ENCODE measurements at places on chromosomes 2 and 18.

DNA sequence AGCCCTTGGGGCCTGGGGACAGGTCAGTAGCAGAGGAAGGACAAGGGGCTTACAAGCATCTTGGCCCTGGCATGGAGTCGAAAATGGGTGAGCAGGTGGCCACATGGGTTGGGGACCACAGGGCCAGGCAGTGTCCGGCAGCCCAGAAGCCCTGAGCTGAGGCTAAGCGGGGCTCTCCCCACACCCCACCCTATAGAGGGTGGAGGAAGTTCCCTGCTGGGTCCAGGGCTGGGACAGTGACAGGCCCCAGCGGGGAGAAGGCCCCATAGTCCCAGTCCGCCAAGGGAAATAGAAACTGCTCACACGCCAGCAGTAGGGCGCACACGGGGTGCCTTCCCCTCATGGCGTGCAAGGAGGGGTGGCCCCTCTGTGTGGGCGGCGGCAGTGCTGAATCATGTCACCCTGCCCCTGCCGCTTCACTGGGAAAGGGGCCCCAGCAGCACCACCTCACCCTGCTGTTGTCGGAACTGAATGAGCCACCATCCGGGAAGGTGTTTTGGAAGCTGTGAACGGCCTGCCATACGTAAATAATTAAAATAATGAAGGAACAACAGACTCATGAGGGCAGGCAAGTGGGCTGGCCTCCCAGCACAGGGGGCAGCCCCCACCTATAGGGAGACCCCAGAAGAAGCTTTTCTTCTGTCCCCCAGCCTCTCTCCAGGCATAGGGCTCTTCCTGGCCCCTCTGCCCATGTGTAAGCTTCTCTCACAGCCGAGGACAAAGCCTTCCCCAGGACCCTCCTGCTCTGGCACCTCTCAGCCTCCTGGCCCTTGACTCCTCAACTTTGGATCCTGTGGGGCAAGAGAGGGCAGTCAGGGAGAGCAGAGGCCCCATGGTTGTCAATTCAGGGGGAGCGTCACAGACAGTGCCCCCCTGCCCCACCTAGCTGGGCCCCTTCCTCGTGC is 12.7 kb upstream of the DUSP2 start:
- no peak for DNase-seq

- DNase-seq = peak; percentile 85
These were observed 254.3 kb downstream of the LRRTM1 start for GRCh38 chr2:80050246-80050645.

DNA sequence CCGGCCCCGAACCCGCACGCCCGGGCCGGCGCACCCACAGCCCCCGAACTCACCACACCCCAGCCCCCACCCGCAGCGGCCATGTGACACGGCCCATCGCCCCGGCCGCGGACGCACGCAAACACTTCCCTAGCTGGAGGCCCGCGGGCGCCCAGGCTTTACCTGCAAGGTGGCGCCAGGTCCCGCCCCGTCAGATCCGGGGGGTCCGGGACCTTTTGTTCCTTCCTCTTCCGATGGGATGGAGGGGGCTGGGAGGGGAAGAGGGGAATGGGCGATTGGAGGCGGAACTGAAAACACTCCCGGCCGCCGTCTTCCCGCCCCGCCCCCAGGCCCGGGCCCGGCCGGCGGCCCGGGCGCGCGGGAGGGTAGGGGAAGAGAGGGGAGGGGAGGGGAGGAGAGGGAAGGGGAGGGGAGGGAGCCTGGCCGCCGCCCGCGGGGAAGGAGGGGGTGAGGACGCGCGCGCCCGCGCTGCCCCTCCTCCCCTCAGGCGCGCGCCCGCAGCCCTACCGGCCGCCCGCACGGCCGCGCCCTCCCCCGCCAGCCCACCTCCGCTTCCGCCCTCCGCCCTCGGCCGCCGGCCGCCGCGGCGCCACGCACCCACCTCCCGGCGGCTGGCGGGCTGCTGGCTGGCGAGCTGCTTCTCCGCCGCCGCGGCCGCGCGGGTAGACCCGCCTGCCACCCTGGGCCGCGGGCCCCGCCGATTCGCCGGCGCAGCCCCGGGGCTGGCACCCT is at the start of gene SMAD2:
SMAD2 (minus strand) TSS at position 461 of the 732 bp plus-strand sequence. CDS start 33,903 bp downstream, outside the sequence.
- no peak for DNase-seq

- no peak for DNase-seq
These were observed 104.2 kb downstream of the CRIM1 start for GRCh38 chr2:36459725-36460137.

DNA sequence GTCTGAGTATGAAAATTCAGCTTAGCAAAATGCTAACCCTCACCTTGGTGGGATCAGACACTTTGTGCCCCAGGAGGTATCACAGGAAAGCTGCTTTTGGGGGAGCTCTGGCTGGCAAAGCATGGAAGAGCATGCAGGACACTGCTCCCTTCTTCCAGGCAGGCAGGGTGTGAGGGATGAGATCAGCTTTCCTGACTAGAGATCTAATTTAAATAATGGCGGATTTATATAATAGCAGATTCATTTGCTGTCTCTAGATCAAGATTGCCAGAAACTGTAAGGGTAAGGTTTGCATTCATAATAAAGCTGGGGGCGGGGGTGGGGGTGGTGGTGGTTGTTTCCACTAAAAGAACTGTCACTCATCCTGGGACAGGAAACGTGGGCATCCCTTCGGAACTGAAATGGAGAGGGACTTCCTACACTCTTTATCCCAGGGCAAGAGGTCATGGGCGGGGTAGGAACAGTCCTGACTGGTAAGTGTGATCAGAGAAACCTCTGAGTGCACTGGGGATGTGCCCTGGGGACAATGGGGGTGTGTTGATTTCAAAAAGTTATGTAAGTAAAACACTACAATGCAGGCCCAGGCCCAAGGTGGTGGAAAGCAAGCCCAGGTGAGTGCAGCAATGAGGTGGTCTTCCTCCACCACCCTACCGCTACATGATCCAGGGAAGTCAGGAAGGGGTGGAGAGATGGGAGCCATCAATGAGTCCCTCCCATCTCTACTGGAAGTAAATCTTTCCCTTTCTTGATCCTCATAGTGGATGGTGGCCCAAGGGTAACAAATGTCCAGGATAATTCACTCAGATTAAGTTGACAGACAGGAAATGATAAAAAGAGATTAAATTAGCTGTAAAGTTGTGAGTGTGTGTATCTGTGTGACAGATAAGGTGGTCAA is 171.4 kb upstream of the SERPINE2 start:
- DNase-seq = no peak

DNA sequence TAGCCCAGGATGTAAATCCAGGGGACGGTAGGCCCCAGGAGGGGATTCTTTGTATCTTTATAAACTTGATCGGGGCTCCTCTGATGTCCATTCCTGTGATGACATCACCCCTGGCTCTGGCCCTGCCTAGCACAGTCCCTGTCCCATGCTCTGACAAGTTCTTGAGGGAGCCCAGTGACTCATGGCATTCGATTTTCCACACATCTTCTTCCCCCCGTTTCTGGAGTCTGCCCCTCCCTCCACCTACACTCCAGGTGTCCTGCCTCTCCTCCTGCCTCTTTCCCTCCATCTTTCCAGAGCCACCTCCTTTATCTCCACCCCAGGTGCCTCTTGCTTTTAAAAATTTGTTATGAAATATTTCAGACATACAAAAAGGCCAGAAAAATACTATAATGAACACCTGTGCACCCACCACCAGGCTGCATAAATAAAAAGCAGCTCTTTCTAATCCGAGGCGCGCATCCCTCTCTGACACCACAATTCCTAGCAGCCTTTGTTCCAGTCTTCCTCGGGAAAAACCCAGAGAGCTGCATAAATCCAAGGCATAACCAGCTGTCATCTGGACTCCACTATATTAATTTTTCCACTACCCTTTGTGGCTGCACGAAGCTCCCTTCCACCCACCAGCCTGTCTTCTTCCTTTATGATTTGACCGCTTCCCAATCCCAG is 207.7 kb downstream of the ZBTB7C start:
- no peak for DNase-seq

DNA sequence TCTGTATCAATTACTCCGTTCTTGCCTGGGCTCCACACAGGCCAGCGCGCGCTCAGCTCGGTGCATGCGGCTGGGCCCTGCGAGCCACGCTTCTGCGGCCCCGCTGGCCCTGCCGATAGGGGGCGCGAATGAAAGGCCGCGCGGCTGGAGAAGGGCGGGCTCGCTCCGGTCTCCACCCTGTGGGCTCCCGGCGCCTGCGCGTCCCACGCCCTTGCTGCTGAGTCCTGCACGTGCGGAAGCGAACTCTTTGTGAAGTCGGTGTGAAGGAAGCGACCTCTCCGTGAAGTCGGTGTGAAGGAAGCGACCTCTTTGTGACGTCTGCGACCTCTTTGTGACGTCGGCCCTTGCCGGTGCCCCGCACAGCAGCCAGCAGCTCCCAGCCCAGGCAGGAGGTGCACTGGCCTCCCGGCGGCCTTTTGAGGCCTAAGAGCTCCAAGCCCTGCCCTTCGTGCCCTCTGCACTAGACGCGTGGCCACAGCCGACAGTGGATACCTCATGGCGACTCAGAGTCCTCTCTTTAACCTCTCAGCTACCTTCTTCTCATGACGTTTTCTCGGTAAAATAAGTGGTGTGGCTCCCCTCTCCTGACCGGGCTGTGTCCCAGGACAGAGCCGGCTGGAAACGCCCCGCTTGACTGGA is 391.9 kb upstream of the RAB6C start:
- no peak for DNase-seq

GRCh38 chr2:219496825-219497494 is 1.7 kb upstream of the GMPPA start:
- no peak for DNase-seq

DNA sequence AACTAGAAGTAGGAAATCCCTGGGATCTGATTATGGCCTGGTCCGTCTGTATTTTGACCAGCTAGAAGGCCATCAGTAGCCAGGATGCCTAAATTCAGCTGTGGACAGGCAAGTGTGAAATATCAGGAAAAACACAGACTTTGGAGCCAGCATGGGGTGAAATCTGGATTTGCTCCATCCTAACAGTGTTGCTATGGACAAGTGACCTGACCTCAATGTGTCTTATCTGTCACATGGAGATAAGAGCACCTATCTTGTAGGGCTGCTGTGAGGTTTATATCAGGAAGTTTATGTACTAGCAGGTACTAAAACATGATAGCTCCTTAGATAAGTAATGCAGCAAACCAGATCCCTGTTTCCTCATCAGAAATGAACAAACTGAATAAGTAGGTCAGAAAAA is 460.4 kb downstream of the STK39 start:
- no peak for DNase-seq

GRCh38 chr18:31426021-31426420 is 21.5 kb upstream of the DSG3 start:
- no peak for DNase-seq

- DNase-seq = no peak
These were observed 27.8 kb upstream of the MBOAT2 start for GRCh38 chr2:9031246-9031645.

- DNase-seq = no peak
These were observed 185.6 kb downstream of the CTIF start for GRCh38 chr18:48724442-48724841.

GRCh38 chr2:227613272-227613660 is 1.4 kb downstream of the SCYGR3 start:
- DNase-seq = no peak

DNA sequence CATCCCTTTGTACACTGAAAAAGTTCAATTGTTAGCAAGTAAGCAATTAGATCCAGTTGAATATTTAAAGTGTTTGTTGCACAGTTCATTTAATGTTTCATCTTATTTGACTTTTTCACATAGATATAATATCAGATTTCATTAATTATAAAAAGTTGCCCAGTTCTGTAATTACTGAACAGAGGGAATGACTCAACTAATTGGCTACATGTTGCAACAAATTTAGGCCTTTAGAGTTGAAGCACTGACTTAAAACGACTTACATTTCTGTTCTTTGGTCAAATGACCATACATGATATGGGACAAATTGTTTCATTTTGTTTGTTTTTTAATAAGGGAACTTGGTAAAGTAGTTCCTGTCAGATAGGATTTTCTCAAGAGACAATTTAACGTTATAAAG is 68.5 kb upstream of the FAM117B start:
- DNase-seq = no peak

DNA sequence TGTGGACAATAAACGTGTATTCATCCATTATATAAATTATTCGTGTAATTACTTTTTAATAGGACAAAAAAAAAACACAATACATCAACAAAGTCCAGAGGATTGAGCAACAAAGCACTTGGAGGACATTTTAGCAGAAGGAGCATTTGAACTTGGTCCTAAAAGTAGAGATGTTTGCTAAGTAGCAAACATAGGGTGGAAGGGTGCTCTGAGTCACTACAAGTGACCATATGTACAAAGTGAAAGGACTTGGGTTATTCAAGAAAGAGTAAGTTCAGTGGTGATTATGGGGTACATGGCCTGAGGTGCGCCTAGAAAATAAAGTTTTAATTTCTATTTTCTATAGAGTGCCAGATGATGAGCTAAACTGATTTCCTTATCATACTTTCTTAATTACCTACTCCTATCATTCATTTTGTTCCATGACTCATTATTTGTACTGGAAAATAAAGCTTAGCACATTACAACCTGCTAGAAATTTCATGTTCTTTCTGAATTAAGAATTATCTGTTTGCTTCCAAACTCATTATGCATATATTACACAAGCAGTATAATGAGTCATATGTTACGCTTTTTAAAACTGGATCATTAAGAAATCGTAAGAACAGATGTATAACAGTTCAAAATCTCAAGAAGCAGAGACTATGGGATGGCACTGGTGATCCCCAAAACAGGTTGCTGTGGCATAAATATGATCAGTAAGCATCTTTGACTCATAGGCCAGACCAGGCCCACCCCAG is 13.1 kb upstream of the PPP1R1C start:
- no peak for DNase-seq

GRCh38 chr2:221705185-221705877 is 133.2 kb upstream of the EPHA4 start:
- DNase-seq = no peak

DNA sequence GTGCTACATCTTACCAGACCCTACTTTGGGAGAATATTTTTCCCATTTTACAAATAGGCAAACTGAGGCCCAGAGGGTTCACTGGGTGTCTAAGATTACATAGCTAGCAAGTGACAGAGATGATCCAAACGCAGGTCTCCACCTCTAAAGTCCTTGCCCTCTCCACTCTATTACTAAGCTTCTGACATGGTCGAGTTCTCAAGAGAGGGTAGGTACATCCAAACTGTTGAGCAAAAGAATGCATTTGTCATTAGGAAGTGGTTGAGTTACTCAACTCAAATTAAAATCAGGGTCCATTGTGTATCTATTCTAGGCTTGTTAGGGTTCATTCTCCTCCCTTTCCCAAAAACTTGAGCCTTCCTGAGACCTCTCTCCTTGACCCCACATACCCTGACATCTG is 680.6 kb upstream of the FANCL start:
- DNase-seq = no peak

- peak; percentile 31 for DNase-seq
These were observed 211.5 kb downstream of the IKZF2 start for GRCh38 chr2:212939777-212940531.

DNA sequence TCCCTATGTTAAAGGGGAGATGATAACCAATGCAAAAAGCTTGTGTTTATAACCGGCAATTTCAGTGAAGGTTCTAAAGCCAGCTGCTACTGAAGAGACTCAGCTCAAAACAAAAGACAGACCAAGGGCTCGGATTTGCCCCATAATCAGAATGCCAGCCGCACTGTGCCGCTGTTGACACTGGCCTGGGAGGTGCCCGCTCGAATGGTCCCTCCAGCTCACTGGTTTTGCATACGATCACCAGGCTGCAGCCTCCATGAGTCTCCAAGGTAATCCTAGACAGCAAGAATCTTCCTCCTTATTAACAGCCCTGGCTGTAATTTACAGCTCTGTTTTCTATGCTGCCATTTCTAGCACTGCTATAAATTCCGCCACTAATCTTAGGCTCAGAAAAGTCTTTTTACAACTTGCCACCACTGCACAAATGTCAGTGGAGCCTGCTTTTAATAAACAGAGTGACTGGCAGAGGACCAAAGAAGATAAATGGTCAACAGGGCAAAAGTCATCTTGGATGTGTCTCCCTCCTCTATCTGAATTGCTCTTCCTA is 155.7 kb upstream of the SH3BP4 start:
- DNase-seq = no peak

GRCh38 chr2:128354726-128355470 is 36.2 kb upstream of the HS6ST1 start:
- no peak for DNase-seq

Data from NCI-H1694 treated with DMSO at 0.1 percent for 48 hours (cell line).